ENCODE measurements at places on chromosomes 16 and 17. TPM values are rescaled to one million over a fixed set of nuclear protein-coding genes. Genes with fewer than 3 reads are reported as not detected.
A peak's percentile ranks its signal among the peaks of the same experiment; 100 is the strongest.

DNA sequence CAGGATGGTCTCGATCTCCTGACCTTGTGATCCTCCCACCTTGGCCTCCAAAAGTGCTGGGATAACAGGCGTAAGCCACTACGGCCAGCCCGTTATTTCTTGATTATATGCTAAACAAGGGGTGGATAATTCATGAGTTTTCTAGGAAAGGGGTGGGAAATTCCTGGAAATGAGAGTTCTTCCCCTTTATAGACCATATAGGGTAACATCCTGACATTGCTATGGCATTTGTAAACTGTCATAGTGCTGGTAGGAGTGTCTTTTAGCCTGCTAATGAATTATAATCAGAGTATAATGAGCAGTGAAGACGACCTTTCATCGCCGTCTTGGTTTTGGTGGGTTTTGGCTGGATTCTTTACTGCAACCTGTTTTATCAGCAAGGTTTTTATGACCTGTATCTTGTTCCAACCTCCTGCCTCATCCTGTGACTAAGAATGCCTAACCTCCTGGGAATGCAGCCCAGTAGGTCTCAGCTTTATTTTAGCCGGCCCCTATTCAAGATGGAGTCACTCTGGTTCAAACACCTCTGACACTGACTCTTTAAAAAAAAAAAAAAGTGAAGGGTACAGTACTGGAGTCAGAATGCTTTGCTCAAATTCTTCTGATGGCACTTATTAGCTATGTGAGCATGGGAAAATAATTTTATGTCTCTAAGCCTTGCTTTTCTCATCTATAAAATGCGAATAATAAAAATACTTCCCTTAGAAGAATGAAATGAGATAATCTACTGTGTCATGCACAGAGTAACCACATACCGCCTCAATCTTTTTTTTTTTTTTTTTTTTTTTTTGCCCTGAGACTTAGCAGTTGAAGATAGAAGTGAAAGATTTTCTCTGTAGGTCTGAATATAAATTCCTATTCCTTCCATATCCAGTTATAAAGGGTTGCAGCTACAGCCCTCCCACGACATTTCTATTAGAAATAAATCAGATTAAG lies 5.1 kb upstream of the CALCOCO2 start:
- DNase-seq, result no peak

DNA sequence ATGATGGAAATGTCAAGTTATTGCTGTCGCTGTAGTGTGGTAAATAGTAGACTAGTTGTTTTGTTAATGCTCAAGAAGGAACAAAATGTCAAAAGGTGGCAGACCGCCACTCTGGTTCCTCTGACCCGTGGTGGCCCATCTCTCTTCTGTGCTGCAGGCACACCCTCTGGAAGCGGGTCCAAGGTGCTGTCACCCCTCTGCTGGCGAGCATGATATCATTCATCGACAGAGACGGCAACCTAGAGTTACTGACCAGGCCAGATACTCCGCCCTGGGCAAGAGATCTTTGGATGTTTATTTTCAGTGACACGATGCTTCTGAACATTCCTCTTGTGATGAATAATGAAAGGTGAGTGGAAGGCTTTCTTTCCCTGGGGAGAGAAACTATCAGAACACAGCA lies 56.8 kb upstream of the ENDOV start:
- peak; percentile 22 for DNase-seq

DNA sequence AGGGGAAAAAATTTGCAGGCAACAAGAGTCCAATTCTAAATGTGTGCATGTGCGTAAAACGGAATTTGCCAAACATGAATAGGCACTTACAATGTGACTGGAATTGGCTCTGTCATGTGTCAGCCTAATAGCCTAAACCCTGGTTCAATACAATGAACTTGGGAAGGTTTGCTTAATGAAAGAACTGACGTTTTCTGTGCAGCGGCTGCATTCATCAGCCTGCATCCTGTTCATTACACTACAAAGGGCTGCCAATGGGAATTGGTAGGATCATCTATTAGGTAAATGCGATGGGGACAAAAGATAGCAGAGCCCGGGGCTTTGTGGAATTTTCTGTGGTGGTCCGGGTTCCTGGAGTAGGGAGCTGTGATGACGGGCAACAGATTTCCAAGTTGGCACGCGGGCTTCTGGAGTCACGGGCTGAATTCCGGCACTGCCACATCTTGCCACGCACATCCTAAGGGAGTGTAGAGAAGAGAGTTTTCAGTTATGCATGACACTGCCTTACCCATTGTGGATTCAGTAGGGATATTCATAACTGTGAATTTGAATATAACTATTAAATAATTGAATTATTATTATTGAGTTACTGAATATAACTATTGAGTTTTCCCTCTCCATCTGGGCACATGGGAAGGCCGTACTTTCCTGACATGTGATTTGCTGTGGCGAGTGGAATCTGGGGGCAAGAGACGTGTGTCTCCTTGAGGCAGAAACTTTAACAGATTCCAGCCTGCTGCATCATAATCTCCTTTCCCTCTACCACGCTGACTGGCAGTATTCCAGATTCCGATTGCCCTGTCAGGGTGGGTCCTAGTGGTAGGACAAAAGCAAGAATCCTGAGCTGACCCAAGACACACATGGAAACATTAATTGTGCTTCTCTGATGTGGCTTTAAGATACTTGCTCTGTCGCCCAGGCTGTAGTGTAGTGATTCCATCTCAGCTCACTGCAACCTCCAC lies 565.6 kb downstream of the WWOX start:
- DNase-seq, result no peak

DNA sequence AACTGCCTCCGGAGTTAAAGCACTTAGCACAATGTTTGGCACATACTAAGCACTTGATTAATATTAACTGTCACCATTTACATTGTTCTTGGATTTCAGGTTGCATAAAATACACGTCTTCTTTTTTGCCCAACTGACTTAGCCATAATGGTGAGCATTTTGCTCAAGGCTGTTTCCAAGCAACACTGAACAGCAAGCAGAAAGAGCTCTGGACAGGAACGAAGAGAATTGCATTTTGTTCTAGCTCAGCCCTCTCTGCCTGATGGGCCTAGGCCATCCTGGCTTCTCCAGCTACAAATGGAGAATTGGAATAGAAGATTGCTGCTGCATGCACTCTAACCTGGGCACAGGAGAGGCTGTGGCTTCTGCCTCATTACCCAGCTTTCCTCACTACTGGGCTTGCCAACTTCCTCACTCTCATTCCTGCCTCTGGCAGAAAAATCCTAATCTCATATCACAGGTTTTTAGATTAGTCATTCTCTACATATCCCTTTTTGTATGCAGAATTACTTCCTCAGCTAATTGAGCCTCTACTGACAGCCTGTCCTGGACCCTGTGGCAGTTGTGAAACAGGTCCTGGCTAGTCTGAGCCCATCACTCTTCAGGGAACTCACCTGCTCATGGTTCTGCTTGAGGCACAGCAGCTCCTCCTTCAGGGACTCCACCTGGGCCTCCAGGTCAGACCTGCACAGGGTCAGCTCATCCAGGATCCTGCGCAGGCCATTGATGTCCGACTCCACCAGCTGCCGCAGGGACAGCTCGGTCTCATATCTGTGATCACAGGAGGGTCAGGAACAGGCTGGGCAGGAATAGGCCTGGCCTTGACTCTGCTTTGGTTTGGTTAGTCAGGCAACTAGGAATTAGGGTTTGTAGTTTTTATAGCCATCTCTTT lies 2.5 kb downstream of the KRT33A start:
- no peak for DNase-seq

GRCh38 chr16:17329391-17329790 lies 141.4 kb downstream of the XYLT1 start:
- no peak for DNase-seq

- DNase-seq, result no peak
Observed at GRCh38 chr17:49045376-49045775, 48.2 kb downstream of the IGF2BP1 start.

DNA sequence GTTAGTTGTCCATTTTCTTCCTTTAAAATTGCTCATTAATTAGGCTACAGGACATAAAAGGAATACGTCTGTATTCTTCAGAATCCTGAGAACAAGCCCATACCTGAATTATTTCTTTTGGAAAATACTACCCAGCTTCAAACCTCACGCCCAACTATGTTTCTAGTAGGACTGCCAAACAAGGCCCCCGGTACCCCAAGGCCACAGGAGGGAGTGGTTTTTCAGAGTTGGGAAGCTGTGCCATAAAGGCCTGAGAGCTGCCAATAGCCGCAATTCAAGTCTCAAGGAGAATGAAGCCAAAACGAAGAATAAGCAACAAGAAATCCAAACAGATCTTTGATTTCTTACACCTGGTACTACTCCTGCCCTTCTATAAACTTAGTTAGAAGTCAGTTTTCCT lies 48.3 kb downstream of the UBE2G1 start:
- no peak for DNase-seq

DNA sequence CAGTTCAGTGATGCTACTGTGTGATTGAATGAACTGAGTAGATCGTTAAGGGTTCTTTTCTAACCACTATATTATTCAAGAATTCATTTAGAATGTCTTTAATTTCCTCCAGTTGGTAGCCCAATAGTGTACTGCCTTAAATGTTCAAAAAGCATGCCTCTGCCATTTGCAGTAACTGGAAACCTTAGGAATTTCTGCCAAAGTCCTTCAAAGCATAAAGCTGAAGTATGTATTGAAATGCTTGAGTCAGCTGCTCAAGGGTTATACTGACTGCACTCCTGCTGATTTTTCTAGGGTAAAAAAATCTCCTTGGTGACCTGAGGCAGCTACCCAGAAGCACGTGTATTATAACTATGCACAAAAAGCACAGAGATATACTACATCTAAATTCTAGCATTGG lies 56.5 kb downstream of the SNTB2 start:
- no peak for DNase-seq

DNA sequence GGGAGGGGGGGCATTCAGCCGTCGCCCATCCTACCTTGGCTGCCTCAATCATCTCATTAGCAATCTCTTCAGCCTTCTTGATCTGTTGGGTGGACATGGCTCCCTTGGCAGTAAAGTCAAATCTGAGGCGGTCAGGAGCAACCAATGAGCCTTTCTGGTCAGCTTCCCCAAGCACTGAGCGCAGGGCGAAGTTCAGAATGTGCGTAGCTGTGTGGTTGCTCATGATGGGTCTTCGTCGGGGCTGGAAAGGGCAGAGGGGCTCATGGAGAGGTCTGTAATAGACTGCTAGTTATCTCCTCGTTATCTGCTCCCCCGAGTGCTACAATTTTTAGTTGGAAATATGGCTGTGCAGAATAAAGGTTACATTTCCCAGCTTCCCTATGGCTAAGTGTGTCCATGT lies 7.2 kb upstream of the EXOSC6 start:
- peak; percentile 24 for DNase-seq

DNA sequence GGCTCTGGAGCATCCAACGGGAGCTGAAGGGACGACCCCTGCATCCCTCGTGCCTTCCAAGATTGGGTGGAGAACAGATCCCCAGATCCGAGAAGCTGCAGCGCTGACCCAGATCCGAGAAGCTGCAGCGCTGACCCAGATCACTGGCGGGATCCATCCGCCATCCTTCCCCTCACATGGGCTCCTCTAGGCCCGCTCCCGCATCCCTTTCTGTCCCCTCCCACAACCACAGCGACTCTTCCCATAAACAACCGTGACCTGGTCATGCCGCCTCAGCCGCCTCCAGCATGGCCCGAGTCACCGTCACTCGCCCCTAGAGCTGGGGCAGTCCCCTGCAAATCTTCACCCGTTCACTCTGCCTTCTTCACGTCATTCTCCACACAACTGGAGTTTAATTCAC lies 124.9 kb downstream of the UTP18 start:
- DNase-seq, result no peak

DNA sequence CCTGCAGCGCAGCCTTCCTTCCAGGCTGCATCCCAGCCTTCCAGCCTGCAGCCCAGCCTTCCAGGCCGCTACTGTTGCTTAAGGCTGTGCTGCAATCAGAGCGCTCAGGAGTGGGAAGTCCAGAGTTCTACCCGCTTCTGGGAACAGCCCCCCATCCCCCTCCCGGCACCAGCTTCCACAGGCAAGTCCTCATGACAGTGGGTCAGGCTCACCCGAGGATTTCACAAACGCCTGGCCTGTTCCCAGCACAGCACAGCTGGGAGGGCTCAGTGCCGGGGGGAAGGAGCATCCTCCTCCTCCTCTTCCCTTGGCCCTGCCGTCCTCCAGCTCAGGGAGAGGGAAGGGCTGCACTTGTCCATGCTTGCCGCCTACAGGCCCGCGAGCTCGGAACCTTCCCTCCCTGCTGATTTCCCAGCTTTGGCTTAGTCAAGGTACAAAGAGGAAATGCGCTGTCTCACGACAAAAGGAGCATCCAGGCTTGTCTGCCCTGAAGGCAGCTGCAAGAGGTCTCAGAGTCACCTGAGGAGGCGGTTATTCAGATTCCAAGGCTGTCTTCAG lies 8.3 kb downstream of the SOCS3 start:
- peak; percentile 98 for DNase-seq

DNA sequence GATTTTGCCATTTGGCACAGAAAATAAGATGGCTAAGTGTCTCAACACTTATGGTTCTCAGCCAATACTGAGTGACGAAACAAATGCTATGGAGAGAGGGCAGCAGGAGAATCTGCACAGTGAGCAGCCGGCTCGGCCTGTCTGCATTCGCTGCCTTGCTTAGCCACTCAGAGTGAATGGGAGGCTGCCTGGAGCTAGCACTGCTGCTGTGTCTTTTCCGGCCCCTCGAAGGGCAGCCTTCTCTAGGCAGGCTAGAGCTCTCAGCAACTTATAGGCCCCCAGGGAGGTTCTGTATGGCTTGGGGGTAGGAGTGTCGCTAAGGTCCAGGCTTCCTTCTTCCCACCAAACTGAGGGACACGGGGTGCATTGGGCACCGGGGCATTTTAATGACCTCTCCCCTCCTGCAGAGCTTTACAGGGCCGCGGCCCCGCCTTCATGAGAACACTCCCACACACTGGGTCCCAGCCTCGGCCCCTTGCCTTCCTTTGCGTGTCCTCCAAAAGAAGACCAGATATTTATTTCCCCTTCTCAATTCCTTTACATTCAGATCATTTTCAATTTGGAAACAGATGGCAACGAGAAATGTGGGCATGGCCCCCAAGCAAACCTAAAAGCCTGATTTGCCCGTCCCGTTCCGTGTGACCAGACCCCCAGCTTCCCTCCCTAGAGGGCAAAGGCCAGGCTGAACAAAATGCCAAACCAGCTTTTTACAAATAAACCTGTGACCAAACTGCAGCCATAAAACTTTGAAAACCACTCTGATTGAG lies 670.9 kb downstream of the TOX3 start:
- no peak for DNase-seq

TMC7 gene
- 0.68 TPM for total RNA-seq

TBC1D3B gene
- total RNA-seq, result 6.1 TPM

NPIPB6 gene
- total RNA-seq, result 2.3 TPM

CYB561 gene
- total RNA-seq, result 53.9 TPM

SPNS3 gene
- total RNA-seq, result 0.72 TPM

CTCF gene
- 48.2 TPM for total RNA-seq

CTRB2 gene
- total RNA-seq, result not detected

Measured in suprapubic skin (tissue), 4 donors.